ENCODE measurements at places on chromosomes 2 and 18.
A peak's percentile ranks its signal among the peaks of the same experiment; 100 is the strongest.

DNA sequence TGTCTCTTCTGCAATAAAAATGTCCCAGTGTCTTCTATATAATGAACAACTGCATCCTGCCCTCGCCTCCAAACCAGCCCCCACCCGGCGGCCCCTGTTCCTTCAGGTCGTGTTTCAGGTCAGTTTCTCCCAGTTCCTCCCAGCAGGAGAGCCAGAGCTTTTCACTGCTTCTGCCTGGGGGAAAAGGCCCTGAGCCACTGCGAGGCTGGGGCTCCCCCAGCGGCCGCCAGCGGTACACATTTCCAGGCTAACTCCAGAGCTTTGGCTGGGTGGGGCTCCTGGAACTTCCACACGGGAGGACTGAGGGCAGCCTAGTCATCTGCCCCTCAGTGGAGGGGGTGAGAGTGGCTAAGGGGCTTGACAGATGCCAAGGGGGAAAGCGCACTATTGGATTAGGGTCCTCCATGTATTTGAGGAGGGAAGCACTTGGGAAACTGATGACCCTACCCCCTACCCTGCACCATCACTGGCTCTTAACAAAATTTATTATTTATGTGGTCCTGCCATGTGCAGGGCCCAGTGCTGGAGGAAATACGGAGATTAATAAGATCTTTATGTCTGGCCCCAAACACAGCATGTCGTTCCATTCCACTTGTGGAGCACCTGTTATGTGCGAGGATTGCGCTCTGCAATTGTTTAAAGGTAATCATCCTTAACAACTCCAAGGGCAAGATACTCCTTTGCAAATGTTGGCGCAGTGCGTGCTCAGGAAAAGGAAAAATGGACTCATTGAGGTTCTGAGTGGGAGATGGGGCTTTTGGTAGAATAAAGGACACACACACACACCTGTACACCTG, 17.3 kb upstream of the CYS1 start:
- peak; percentile 47 for DNase-seq

DNA sequence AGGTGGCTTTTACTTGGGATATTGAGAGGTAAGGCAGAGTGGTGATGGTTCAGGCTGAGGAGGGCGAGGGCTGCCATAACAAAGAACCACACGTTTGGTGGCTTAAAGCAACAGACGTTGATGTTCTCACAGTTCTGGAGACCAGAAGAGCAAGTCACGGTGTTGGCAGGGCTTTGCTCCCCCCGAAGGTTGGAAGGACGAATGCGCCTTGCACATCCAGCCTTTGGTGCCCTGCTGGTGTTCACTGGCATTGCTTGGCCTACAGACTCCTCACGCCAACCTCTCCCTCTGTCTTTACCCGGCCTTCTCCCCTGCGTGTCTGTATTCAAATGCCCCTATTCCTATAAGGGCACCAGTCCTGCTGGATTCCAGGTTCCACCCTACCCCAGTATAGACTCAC, 125.4 kb downstream of the TPO start:
- peak; percentile 22 for DNase-seq

GRCh38 chr18:79508565-79509535, 113.1 kb downstream of the NFATC1 start:
- no peak for DNase-seq

GRCh38 chr2:188878716-188879115, 95.5 kb upstream of the COL3A1 start:
- no peak for DNase-seq

DNA sequence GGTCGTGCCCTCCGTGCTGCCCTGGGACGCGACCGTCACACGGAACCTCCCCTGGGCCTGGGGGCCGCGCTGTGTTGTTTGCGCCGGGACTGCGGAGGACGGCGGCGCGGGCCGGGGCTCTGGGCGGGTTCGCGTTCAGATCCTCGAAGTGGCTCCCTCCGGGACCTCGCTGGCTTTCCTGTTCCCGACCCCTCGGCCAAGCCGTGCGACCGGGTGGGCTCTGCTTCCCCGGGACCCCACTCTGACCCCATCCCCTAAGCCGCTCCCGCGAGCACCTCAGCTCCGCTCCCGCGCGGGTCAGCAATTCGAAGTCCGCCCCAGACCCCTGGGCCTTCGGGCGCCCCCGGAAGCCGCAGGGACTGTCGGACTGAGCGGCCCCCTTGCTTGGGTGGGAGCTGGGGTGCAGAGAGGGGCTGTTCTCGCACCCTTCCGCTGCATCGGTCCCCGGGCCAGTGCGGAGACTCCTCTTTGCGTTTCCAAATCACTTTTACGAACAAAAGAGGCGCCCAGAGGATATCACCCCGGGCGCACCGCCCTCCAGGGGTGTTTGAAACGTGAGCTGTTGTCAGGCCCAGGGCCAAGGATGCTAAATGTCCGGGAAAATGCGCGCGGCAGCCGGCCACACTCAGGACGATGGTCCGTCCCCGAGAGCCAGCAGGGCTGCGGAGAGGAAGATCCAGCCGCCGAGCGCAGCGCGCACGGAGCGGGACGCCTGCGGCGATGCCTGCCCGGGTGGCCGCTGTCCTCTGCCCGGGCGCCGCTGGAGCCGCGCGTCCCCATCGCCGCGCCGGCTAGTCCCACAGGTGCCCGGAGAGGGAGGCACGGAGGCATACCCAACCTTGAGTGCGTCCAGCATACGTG, 73.5 kb downstream of the ZCCHC2 start:
- DNase-seq: no peak

GRCh38 chr2:234571620-234572407, 74.9 kb upstream of the ARL4C start:
- DNase-seq: no peak

DNA sequence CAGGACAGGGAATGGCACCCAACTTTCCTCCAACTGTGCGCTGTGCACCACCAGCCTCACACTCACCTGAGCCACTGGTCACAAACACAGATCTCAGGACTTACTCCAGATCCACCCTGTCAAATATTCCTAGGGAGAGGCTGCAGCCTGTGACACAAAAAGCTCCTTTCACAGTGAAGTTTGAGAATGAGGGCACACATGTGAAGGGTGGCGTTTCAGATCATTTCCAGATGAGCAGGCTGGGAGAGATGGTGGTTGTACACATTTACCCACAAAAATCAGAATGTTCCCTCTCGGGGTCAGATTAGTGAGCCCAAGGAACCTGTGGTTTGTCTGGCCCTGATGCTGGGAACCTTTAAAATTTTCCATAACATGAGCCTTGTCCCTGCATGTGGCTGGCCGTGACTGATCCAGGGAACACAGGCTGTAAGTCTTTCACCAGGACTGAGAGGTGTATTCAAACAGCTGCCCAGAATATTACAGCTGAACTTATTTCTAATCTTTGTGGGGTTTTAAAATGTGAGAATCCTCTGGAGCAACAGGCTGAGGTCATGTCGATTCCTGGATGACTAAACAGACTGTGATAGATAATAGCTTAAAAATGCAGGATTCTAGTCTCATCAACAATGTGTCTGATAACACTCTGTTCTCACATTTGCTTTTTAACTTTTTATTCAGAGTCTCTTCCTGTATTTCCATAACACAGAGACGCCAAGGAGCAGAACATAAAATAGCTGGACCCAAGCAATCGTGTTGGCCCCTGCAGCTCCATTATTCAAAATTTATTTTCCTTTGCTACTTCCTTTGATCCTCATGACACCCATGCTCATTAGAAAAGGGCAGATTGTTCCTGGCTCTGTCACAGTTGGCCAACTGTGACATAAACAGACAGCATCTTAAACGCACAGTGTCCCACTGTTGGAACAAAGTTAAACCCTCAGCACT, 35.5 kb downstream of the IL1R2 start:
- peak; percentile 95 for DNase-seq

- DNase-seq: no peak
These were observed 41.6 kb downstream of the SEMA4F start for GRCh38 chr2:74695663-74696062.

DNA sequence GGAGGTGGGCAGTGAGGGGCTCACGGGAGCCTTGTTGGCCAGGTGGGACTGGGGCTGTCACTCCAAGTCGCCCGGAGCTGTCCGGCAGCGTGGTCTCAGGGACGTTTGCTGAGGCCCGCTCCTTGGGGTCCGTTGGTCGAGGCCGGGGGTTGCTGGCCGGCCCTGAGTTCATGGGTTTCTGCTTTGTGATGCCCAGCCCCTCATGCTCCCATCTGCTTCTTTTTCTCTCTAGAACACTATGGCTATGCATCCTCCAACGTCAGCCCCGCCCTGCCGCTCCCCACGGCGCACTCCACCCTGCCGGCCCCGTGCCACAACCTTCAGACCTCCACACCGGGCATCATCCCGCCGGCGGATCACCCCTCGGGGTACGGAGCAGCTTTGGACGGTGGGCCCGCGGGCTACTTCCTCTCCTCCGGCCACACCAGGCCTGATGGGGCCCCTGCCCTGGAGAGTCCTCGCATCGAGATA, 14.5 kb downstream of the NFATC1 start:
- no peak for DNase-seq

- peak; percentile 18 for DNase-seq
These were observed 10.3 kb upstream of the CHST10 start for GRCh38 chr2:100427627-100428258.

GRCh38 chr2:48738806-48739205, 16.7 kb downstream of the LHCGR start:
- peak; percentile 19 for DNase-seq

GRCh38 chr2:212892193-212892592, 259.2 kb downstream of the IKZF2 start:
- DNase-seq: peak; percentile 53

DNA sequence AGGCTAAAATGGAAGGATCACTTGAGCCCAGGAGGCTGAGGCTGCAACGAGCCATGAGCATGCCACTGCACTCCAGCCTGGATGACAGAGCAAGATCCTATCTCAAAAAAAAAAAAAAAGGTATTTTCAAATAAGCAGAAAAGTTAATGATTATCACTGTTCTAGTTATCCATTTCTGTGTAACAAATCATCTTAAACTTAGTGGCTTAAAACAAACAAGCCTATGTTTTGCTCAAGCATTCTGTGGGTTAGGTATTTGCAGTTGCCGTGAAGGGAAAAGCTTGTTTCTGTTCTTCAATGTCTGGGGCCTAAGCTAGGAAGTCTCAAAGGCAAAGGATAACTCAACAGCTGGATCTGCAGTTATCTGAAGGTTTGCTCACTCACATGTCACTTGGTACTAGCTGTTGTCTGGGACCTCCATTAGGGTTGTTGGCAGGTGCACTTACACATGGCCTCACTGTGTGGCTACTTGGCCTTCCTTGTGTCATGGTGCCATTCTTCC, 14.1 kb downstream of the MFF start:
- no peak for DNase-seq

- no peak for DNase-seq
These were observed 431 bp upstream of the EIF5B start for GRCh38 chr2:99336804-99337112.

DNA sequence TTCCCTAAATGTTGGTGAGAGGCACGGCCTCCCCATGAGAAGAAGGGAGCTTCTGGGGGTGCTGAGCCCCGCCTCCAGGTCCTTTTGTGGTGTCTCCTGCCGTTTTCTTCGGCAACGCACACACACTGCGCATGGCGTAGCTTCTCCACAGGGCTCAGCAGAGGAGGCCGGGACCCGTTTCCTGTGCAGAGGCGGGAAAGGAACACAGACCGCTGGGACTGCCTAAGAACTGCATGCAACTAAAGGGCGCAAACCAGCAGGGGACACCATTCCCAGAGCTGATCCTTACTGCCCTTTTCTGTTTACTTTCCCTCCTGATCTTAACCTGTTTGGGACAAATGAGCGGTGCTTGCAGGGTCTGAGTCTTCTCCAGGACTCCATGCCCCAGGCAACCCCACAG, 90.3 kb upstream of the CAPN13 start:
- no peak for DNase-seq

DNA sequence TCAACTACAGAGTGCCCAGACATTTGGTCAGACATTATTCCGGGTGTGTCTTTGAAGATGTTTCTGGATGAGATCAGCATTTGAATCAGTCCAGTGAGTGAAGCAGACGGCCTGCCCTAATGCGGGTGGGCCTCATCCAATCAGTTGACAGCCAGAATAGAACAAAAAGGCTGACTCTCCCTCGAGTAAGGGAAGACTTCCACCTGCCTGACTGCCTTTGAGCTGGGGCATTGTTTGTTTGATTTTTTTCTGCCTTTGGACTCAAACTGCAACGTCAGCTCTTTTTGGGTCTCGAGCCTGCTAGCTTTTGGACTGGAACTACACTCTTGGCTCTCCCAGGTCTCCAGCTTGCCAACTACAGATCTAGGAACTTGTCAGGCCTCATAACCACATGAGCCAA, 111.7 kb upstream of the AGAP1 start:
- no peak for DNase-seq

- peak; percentile 70 for DNase-seq
These were observed 35.4 kb downstream of the INSIG2 start for GRCh38 chr2:118123561-118124232.

DNA sequence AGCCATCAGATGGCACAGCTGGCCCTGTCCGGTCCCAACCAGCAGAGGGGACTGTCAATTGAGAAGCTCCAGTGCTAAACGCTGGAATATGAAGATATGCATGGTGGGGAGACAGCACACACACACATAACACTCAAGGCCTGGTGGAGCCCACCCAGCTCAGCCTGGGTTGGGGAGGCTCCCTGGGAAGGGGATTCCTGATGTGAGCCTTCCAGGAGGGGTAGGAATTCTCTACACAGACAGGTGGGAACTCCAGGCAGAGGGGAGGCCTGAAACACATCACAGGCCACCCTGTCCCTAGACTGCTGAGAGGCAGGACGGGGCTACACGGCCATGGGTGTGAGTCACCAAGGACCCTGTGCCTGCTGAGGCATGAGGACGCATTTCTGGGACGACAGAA, 49.4 kb upstream of the SH3RF3 start:
- DNase-seq: no peak

DNA sequence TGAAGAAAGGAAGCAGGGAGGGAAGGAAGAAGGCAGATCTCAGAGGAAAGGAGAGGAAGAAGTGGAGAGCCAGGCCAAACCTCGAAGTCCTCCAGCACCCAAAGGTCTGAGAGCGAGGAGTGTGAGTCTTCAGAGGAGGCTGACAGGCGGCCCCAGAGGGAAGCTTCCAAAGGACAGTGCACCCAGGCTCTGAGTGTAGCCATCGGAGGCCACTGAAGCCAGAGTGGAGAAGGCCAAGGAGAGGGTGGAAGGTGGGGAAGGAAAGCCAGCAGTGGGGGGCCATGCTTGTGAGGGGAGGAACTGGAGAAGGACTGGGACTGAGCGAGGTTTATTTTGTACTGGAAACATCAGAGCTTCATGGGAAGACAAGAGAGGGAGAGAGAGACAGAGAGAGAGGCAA, 6.0 kb downstream of the ATP6V1B1 start:
- no peak for DNase-seq

Measured in LHCN-M2 (cell line).